ENCODE measurements at places on chromosomes 2 and 18. TPM values are rescaled to one million over a fixed set of nuclear protein-coding genes. Genes with fewer than 3 reads are reported as not detected.

GRCh38 chr2:42815726-42816125, 23.3 kb upstream of the HAAO start:
- DNase-seq = no peak

EML6 gene
- total RNA-seq = 0.59 TPM

HRH4 gene
- 0.39 TPM for total RNA-seq

GCG gene
- not detected for total RNA-seq

LINC00305 gene
- not detected for total RNA-seq

DNA sequence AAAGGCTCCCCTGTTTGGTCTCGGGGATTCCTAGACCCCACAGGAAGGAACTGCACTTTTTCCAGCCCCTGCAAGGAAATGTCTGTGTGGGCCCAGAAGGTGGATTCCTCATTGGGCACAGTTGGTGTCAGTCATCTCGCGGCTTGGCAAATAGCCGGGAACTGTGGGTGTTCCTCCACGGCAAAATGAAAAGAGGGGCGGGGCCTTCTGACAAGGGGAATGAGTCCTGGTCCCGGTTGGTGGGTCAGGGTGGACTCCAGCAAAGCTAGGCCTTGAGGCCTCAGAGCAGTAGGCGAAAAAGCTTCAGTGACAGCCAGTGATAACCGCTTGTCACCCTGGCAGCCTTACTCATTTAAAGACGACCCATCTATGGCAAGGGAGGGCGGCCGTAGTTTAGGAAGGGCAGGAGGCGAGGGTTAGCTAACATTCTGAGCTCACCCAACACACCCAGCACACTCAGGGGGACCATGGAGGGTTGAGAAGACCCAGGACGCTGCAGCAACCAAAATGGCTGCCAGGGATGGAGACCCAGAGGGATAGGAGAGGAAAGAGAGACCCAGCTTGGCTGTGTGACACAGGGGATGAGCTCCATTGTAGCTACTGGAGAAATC, 16.5 kb downstream of the SLC4A3 start:
- no peak for DNase-seq

DNA sequence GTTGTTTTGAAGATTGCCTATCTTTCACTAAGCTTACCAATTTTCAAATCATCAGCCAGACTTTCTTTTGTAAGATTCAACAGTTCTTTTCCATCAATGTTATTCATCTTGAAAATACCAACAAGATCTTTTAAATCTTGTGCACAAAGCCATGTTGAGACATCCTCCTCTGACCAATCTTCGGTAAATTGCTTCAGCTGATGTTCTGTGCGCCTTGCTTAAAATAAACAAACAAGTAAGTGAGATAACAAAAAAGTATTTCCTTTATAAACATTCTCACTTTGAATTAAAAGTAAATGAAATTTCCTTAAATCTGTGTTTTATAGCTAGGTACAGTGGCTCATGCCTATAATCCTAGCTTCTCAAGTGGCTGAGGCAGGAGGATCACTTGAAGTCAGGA, 30.3 kb downstream of the WDSUB1 start:
- no peak for DNase-seq
